Fibroblast of the aortic adventitia (primary cell): ENCODE measurements at places on chromosomes 5 and 9.

DNA sequence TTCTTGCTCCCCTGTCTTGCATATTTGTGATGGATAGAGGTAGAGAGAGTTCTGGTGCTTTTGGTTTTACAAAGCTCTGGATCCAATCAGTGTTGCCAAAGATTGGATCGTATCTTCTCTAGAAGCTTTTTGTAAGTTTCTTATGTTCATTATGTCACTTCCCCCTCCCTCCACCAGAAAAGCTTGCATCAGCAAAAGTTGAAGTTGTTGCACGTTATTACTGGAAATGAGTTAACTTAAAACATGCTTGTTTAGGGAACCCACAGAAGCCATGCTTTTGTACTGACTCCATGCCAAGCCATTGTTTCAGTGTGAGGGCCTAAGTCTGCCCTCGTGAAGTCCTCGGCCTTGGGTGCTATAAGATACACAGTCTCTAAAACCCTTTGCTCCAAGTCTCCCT lies 186.5 kb downstream of the ERCC6L2 start:
- DNase-seq, result peak; percentile 57

- DNase-seq, result no peak
Observed at GRCh38 chr9:83111169-83111568, 48.2 kb upstream of the RASEF start.

DNA sequence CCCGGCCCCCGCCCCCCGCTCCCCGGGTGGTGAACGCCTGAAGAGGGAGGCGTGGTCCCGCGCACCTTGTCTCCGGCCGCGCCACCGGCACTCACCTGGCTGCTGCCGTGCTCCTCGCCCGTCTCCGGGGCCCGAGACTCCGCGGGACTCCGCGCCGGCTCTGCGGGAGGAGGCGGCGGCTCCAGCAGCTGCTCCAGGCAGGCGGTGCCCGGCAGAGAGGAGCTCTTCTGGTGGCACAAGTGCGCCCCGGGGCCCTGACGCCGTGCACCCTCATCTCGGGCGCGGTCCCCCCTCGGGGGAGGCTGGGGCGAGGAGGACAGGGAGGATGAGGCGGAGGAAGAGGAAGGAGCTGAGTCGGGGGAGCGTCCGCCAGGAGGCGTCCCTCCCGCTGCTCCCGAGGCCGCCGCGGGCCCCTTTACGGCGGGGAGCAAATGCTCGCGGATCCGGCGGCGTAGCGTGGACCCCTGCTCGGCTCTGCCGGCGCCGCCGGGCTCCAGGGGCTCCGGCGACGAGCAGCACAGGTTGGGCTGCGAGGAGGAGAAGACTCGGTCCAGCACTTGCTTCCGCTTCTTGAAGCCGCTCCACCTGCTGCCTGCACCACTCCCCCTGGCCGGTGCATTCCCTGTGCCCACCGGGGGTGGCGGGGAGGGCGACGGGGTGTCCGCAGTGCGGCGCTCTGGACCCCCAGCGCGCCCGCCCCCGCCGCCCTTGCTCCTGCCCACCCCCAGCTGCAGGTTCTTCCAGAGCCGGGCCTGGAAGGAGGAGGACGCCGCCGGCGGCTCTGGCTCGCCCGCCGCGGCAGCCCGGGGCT lies 928 bp downstream of the MCTP1 start:
- DNase-seq, result no peak

GRCh38 chr9:5191985-5192384 lies 6.5 kb upstream of the INSL6 start:
- no peak for DNase-seq

DNA sequence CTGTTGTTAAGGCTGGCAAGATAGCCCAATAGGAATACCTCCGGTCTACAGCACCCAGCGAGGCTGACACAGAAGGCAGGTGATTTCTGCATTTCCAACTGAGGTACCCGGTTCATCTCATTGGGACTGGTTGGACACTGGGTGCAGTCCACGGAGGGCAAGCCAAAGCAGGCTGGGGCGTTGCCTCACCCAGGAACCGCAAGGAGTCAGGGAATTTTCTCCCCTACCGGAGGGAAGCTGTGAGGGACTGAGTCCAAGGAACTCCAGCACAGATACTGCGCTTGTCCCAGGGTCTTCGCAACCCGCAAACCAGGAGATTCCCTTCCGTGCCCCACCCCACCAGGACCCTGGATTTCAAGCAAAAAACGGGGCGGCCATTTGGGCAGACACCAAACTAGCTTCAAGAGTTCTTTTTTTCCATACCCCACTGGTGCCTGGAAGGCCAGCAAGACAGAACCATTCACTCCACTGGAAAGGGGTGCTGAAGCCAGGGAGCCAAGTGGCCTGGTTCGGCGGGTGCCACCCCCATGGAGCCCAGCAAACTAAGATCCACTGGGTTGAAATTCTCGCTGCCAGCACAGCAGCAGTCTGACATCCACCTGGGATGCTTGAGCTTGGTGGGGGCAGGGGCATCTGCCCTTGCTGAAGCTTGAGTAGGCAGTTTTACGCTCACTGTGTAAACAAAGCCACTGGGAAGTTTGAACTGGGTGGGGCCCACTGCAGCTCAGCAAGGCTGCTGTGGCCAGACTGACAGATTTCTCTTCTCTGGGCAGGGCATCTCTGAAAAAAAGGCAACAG lies 647.2 kb downstream of the BNC2 start:
- no peak for DNase-seq

DNA sequence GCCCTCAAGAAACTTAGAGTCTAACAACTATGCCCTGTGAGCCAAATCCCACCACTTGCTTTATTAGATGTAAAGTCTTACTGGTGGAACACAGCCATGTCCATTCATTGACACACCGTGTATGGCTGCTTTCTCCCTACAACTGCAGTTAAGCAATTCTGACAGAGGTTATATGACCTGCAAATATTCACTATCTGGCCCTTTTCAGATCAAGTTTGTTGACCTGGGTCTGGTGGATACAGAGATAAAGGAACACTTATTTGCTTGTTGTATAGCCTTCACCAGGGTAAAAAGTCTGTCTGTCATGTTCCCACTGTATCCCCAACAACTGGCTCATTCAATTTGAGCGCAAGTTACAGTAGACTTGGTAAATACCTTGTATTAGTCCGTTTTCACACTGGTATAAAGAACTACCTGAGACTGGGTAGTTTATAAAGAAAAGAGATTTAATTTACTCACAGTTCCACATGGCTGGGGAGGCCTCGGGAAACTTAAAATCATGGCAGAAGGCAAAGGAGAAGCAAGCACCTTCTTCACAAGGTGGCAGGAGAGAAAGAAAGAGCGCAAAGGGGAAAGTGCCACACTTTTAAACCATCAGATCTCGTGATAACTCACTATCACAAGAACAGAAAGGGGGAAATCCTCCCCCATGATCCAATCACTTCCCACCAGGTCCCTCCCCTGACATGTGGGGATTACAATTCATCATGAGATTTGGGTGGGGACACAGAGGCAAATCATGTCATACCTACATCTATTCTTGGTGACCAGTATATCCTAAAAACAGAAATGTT lies 27.9 kb downstream of the DEPDC1B start:
- no peak for DNase-seq

GRCh38 chr5:96654209-96654608 lies 8.0 kb upstream of the CAST start:
- no peak for DNase-seq

GRCh38 chr9:10045598-10045997 lies 567.2 kb downstream of the PTPRD start:
- DNase-seq, result peak; percentile 48

GRCh38 chr5:172745838-172746237 lies 25.2 kb downstream of the DUSP1 start:
- DNase-seq, result no peak

- no peak for DNase-seq
Observed at GRCh38 chr5:96207420-96207819, 225.6 kb downstream of the PCSK1 start.

DNA sequence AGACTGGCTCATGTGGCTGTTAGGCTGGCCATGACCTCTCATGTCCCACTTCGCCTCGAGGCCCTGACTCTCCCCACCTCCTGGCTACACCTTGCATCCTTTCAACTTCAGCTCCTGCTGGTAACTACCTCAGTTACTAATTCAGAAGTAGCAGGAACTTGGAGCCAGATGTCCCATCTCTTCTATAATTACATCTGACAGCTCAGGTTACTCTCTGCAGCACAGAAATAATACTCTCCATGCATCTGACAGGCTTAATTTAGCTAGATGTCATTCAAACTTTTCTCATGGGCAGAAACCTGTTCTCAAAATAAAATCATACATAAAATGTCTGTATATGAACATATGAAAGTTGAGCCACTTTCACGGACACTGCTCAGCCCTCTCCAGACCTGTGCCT lies 92.2 kb upstream of the IL33 start:
- no peak for DNase-seq

GRCh38 chr5:157159209-157159751 lies 6.8 kb downstream of the GARIN3 start:
- DNase-seq, result no peak

- DNase-seq, result no peak
Observed at GRCh38 chr9:6149315-6149714, 66.3 kb upstream of the IL33 start.
